Left renal pelvis (tissue), 4 donors: ENCODE measurements at places on chromosomes 5 and 9.

DNA sequence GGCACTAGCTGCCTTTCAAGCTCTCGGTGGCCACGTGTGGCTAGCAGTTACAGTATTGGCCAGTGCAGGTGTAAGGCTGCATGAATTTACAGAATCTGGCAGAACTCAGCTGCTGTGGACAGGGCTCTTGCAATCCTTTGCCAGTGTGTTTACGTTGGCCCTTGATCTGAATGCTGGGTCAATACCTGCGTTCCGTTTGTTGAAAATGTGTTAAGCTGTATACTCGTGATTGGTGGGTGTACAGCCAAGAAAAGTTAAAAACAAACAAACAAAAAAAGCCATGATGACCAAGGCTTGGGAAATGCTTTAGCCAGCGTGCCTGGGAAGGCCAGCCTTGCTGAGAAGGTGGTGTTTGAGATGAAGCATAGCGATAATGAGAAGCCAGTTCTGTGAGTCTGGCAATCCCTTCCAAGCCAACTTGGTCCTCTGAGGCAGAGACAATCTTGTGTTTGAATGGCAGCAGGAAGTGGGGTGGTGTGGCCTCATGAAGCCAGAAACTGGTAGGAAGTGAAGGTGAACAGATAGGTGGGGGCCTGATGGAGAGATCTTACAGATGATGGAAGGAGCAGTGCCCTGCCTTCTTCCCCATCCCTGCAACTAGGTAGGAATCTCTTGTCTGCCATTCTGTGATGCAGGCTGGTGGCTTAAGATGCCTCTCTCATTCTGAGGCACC lies 820 bp upstream of the CFAP90 start:
- no peak for DNase-seq

- no peak for DNase-seq
These were observed 589.8 kb upstream of the CYLC2 start for GRCh38 chr9:102405218-102405867.

DNA sequence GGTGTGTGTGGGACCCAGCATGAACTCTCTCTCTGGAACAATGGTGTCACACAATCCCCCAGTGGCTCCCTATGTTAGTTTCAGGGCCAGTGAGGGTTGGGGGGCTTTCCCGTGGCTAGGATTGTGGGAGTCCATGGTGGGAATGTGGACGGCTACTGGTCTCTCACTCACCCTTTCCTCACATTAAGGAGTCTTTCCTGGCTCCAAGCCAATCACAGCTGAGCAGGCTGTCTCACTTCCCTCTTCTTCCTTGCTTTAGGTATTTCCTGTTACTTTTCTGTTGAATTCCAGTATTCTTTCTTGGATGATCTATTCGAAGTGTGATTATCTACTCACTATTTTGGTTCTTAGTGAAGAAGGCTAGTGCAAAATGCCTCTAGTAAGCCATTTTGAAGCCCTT lies 324.4 kb upstream of the MPDZ start:
- no peak for DNase-seq

GRCh38 chr5:143233031-143233430 lies 170.5 kb downstream of the NR3C1 start:
- DNase-seq, result no peak

DNA sequence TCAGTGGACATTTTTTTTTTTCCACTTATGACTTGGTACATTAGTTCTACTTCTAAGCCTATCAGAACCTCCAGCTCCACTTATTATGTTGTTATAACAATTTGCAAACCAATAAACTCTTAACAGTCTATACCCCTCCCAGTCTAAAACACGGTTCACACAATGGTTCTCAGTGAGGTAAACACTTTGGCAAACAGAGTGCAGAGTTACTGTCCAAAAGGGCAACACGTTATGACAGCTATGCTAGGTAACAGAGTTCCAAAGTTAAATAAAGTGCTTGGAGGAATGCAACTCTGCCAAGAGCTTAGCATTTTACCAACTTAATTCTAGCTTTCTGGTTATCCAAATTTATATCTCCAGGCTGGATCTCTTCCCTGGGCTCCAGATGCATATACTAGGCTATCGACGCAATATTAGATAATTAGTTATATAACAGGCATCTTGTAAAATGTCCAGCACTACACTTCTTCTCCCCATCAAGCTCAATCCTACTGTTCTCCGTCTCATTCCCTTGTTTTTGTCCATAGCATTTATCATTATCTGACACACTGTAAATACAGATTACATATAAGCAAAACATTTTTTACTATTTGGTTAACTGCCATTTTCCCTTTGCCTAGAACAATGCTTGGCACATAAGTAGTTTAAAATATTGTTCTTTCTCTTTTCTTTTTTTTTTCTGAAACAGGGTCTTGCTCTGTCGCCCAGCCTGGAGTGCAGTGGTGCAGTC lies 14.3 kb downstream of the FNBP1 start:
- DNase-seq, result no peak

DNA sequence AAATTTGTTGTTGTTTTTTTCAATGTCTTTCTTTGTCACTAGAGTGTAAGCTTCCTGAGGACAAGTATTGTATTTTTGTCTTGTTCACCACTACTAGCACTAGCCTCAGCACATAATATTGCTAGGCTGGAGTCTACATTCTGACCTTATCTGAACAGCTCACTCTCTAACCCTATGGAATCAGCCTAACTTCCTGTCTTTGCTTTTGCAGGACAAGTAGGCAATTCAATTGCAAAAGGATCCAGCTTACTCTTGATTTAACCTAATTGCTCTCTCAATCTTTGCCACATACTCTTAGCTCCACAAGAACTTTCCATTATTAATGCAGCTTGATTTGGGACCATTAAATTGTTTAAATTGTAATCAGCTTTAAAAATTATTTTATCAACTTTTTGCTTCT lies 308.5 kb downstream of the MAN2A1 start:
- DNase-seq, result no peak

DNA sequence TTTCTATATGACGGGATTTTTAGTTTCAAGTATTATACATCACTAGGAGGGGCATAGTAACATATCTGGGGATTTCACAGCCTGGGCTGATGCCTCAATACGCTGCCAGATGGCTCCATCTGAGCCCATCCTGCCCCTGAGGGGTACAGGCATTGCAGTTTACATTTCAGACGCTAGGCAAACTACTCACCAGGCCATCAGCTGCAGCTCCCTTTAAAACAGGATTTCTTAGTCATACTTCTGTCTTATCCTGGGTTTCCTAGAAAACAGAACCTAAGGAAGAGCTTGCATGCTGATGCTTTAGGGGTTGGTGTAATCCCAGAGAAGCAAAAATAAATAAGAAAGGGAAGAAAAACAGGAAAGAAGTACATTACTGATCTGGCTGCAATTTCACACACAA lies 372.8 kb upstream of the PIK3R1 start:
- DNase-seq, result no peak

DNA sequence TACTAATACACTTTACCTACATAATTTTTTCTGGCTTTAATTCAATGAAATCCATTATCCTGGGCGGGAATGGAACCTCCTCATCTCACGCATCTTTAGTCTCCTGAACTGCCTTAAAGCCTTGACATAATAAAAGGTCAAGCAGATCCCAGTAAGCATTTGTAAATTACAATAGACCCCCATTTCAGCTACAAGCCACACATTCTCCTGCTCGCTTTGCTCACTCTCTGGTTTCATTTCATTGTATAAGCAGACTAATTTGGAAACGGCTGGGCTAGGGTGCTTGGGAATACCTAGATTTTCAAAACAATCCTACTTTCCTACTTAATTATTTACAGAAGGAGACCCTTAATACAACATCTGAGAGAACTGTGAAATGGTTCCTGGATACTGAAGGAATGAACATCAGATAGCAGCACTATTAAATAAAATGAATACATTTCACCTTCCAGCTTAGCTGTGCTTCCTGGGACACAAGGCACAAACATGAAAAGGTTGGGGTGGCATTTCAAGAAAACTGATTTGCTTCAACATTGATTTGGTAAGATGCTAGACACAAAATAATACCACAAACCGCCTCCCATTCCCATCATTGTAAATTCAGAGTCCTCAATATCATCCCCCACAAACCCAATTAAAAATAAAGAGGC lies 1.5 kb downstream of the JAKMIP2 start:
- DNase-seq, result no peak

GRCh38 chr5:6783787-6784186 lies 70.6 kb downstream of the TENT4A start:
- no peak for DNase-seq

DNA sequence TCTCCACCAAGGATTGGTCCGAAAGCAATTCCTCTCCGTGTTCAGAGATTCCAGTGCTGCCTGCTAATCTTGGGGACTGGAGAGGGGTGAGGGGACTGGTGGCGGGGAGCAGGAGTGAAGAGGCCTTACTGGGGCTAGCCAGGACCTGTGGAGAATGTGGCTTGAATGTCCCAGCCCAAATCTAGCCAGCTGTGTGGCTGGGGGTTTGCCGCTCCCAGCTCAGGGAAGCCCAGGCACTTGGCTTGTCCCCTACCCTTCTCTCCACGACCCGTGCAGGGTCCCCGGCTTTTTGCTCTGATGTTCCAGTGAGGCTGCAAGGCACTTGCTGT lies 2.4 kb downstream of the N4BP3 start:
- DNase-seq, result no peak

DNA sequence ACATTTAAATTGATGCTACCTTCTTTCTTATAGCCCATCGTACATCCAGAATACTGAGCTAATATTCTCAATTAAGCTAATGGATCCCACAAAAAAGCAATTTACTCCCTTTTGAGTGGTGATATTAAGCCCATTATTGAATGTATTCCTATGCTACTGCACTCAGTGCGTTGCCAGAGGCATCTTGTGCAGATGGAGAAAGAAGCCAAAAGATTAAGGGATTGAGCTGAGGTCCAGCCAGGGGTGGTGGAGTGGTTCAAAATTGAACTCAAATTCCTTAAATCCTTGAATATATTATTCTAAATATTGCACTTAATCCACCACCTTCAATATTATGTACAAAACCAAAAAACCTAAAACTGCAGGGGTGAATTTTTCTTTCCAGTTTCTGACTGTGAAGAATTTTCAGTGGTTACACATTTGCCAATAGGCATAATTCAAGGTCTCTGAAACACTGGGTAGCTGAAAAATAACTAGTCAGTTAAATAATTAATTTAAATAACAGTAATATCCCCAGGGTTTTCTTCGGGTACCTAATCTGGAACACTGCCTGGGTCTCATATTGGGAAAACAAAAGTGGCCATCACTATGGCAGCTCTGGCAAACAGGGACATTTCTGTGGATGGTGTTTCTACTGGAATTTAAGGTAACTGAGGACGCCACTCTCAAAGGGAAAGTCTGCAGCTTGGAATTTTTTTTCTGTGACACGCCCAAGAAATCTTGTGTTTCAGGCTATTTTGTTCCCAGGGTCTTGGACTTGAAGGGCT lies 6.2 kb upstream of the LIFR start:
- no peak for DNase-seq

DNA sequence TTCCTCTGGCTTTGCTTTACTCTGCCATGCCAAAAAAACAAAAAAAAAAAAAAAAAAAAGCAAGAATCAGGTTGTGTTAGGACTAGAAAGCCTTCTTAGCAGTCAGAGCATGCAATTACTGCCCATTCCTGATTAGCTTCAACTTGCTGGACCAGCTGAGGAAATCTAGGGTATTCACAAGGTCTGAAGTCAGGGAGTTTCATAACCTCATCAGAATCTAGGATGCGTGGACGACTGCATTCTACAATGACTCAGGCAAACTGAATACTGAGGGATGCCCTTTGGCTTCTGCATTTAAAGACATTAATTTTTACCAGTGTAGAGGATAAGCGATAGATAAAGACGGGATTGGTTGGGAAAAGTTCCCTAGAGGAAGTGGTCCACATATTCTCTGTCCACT lies 39.2 kb upstream of the SHOC1 start:
- no peak for DNase-seq

DNA sequence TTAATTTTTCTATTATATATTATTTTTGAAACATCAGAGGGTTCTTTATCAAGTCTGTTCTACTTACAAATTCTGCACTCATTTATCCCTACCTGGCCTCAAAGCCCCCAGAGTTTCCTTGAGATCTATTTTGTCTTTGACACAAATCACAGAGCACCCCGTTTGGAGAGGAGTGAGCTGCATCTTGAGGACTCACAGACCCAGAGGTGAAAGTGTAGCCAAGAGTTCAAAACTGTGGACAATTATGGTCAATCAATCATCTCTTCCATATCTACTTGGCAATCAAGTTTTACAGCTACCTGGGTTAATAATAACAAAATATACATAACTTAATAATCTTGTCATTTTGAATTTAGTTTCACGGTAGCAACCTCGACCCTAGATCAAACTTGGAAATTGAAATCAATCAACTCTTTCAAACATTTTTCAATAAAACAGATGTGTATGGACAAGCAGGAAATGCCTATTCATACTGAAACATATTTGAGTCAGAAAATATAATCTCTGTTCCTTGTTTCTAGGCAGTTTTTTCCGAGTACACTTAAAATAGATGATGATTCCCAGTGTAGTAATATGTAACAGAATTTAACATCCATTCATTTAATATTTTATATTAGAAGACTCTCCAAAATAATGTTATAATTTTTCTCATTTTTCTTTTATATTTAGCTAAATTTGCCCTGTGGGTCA lies 13.7 kb upstream of the SYK start:
- DNase-seq, result no peak

DNA sequence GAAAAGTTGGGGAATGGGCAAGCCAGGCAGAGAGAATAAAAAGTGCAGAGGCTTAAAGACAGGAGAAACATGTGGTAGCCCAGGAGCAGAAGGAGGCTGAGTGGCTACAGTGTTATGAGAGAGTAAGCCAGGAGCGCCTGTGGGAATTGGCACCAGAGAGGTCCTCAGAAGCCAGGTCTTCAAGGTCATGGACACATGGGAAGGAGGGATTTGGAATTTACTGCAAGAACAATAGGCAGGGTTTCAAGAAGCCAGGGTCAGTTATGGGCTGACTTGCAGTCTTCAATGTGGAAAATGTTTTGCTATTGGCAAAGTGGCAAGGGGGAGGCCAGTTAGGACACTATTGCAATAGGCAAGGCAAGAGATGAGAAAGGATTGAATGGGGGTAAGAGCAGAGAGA lies 29.3 kb downstream of the ERAP1 start:
- DNase-seq, result no peak

GRCh38 chr9:131598121-131598520 lies 52.8 kb downstream of the PRRT1B start:
- no peak for DNase-seq

GRCh38 chr9:23659346-23660006 lies 166.6 kb downstream of the ELAVL2 start:
- DNase-seq, result no peak

DNA sequence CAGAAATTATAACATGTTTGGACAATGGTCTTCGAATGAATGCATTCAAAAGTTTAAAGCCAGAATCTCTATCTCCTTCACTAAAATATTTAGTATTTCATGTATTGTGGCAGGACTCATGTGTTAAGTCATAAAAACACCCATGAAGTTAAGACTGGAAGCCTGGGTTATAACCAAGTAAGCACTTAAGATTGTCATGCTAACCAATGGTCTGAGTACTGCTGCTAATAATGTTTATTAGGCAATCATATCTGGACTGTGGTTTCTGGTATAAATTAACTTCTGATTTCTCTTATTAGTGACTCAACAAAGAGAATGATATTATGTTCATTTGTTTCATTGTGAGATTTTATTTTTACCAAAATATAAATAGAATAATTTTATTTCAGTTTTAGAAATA lies 297.9 kb upstream of the EDIL3 start:
- no peak for DNase-seq

- DNase-seq, result no peak
These were observed 131.9 kb downstream of the PRDM9 start for GRCh38 chr5:23639326-23639725.
